GM12892 (cell line): ENCODE measurements at places on chromosomes 5 and 9.

GRCh38 chr5:10337986-10338385 is 15.5 kb upstream of the MARCHF6 start:
- DNase-seq: no peak

GRCh38 chr5:178403956-178404600 is 171.5 kb upstream of the PHYKPL start:
- DNase-seq: no peak

- no peak for DNase-seq
Measured at GRCh38 chr5:18244309-18244708, 610.0 kb downstream of the TAF11L14 start.

- no peak for DNase-seq
Measured at GRCh38 chr9:81489046-81489445, 200.3 kb downstream of the TLE1 start.

GRCh38 chr5:151086192-151086869 is 5.5 kb upstream of the TNIP1 start:
- no peak for DNase-seq
